ENCODE measurements at places on chromosomes 4 and X.

DNA sequence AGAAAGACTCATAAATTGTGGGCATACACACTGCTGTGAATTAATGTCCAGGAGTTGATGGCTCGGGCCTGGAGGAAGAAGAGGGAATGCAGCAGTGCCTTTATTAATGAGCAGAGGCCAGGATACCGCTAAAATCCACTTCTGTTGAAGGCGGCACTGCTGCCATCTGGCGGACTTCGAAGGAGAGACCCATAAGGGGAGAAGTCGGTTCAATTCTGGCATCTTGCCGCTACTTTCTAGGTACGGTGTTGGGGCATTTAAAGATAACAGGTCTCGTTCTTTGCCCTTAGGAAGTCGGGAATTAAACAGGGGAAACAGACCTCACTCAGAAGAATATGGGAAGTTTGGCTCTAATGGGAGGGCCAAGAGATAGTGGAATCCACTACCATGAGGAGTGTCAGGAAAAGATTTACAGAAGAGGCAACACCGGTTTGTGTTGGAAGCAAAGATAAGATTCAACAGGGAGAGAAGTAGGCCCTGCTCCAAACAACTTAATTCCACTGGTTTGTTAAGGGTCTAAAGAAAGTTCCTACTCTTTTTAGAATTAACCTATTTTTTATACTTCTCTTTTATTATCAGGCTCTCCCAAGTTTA lies 133.6 kb upstream of the GIMD1 start:
- peak; percentile 29 for DNase-seq

DNA sequence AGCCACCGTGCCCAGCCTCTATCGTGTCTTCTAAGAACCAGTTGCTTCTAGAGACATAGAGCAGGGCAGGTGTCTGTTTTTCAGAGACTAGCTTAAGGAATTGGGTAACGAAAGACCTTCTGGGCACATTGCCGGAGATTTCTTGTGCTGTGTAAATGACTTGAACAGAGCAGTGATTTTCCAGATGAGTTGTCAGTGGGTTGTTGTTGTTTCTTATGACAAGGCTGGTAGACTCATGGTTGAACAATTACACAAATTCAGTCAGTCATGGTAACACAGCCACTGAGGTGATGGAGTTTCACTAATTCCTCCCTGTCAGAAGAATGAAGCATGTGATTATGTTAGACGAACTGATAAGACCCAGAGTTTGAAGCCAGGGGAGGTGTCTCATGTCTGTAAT lies 20.5 kb upstream of the DDX3X start:
- no peak for DNase-seq

GRCh38 chrX:155613927-155614559 lies 1.3 kb upstream of the TMLHE start:
- DNase-seq: no peak

DNA sequence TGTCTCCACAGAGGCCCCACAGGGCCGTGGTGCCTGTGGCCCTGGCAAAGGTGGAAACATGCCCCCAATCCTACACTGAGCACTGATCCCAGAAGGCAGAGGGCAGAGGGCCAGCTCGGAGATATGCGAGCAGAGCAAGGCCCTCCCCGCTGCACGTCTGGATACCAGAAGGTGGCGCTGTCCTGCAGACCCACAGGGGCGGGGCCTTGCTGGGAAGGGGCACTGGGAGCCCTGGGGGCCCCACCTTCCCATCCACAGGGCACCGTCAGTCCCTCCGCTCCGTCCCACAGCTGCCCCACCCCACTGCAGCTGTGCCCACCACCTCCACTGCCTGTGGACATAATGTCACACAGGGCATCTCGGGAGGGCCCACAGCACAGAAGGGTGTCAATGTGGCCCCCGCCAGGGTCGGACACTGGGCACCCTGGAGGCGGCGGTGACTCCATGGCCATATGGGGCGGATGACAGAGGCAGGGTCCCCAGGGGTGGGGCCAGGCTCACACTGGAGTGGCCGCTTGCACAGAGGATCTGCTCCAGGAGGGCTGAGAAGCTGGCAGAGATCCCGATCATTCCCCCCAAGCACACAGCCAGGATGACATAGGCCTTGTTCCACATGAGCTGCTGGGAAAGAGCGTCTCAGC lies 4.8 kb downstream of the SLC49A3 start:
- DNase-seq: peak; percentile 27

DNA sequence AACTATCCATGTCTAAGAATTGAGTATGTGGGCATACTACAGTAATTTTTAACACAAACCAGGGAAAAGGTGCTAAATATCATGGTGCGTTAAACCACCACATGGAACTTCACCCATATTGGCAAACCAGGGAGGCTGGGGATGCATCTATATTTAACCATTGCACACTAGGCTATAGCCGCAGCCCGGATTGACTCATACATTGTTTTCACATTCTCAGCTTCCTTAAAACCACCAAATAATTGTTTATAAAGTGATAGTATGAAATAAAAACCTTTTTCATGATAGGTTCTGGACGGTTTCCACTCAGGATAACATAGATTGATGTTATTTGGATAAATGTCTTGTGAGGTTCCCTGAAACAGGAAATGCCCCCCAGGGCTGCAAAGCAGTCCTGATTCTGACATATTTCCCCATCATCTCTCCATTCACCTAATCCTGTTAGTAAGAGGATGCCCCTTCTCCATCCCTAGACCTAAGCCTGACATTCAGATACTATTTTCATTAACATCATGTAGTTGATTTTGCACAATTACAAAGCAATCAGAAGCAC lies 7.9 kb downstream of the COL25A1 start:
- DNase-seq: no peak

GRCh38 chr4:121778991-121779628 lies 14.1 kb upstream of the SMIM43 start:
- no peak for DNase-seq

DNA sequence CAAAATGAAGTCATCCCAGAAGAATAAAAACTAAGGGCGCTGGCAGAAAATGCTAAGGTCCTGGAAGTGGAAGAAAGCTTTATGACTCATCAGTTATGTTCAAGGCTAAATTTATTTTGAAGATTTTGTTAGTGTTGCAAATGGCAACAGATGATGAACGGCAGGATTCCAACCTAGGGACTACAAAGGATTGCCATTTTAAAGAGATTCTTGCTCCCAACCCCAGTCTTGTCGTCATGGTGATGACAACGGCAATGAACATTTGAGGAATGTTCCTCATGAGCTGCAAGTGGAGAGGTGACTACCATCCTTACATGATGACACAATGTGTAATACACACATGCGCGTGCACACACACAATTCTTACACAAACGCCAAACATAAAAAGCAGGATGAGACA lies 54.4 kb upstream of the FTHL17 start:
- DNase-seq: no peak

GRCh38 chrX:119004920-119005524 lies 30.6 kb downstream of the LONRF3 start:
- peak; percentile 45 for DNase-seq

DNA sequence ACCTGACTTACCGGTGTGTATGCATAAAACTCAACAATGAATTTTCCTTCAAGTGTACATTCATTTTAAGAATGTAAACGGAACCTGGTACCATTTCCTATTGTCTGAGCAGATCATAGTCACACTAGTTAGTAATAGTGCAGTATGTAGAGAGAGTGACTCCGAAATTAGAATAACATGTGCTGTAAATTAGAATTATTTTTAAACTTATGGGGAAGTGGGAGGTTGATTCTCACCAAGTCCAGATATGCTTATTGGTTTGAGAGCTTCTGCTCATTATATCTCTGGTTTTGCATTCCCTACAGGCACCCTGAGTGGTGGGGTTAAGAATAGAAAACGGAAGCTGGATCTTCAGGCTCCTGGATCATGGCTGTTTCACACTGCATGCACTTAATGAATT lies 39.6 kb downstream of the KLF3 start:
- DNase-seq: no peak

GRCh38 chr4:123856689-123857545 lies 460.3 kb downstream of the SPRY1 start:
- no peak for DNase-seq

GRCh38 chrX:119238557-119238956 lies 2.5 kb downstream of the PGRMC1 start:
- DNase-seq: no peak

DNA sequence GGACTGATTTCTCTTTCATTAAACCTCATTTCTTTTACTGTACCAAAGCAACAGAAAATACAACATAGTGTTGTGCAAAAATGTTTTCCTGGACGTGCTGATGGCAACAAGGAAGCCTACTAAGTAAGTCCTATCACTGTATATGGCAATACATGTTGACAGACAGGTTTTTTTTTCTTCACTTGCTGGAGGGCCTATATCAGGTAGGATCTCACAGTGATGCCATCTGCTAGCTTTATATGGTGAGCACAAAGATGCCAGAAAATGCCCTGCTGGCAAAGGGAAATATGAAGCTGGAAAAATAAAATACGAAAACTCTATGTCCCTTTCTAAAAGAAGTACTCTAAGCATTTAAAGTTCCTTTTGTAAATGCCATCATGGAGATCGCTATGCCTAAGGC lies 119.0 kb upstream of the PDLIM3 start:
- DNase-seq: no peak

GRCh38 chrX:46959985-46960700 lies 47.9 kb downstream of the JADE3 start:
- no peak for DNase-seq

DNA sequence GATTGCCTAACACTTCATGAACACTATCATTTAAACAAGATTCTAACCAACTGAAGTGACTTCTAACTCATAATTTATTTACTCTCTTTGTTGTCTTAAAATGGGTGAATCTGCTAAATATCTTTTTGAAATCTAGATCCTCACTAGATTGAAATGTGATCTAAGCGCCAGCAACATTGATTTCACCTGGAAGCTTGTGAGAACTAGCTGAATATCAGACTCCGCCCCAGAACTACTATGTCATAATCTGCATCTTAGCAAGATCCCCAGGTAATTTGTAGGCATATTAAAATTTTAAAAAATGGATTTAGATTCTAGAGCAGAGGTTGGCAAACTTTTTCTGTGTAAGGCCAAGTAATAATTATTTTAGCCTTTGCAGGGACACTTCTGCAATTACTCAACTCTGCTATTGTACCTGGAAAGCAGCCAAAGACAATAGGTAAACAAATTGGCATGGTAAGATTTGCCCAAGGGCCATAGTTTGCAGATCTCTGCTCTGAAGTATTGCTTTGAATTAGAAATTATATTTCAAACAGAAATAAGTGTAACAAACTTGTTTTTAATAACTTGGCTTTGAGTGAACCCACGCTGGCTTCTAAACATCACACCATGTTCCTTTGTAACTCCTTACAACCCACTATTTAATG lies 121.5 kb downstream of the REELD1 start:
- DNase-seq: no peak

- peak; percentile 51 for DNase-seq
These were observed at the start of gene FHL1 for GRCh38 chrX:136147315-136147901. TSS of gene FHL1 (plus strand) at chrX:136147533.

- no peak for DNase-seq
These were observed 24.7 kb downstream of the RAB33A start for GRCh38 chrX:130196466-130196865.

Data from CD4-positive, alpha-beta T cell treated with Interleukin-2 at 100 ng/mL for 4 hours (primary cell).